NCI-H69 (cell line): ENCODE measurements at places on chromosomes 1 and 21.

DNA sequence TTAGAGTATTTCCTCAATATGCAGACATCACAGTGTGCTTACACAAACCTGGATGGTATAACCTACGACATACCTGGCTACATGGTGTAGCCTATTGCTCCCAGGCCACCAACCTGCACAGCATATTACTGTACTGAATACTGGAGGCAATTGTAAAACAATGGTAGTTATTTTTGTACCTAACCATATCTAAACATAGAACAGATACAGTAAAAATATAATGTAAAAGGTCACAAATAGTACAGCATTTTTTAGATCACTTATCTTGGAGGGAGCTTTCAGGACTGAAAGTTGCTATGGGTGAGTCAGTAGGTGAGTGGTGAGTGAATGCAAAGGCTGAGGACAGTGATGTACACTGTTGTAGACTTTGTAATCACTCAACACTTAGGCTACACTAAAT, 492.3 kb downstream of the MRPL39 start:
- no peak for DNase-seq

GRCh38 chr1:22508329-22508728, 55.0 kb upstream of the EPHA8 start:
- DNase-seq: peak; percentile 58

DNA sequence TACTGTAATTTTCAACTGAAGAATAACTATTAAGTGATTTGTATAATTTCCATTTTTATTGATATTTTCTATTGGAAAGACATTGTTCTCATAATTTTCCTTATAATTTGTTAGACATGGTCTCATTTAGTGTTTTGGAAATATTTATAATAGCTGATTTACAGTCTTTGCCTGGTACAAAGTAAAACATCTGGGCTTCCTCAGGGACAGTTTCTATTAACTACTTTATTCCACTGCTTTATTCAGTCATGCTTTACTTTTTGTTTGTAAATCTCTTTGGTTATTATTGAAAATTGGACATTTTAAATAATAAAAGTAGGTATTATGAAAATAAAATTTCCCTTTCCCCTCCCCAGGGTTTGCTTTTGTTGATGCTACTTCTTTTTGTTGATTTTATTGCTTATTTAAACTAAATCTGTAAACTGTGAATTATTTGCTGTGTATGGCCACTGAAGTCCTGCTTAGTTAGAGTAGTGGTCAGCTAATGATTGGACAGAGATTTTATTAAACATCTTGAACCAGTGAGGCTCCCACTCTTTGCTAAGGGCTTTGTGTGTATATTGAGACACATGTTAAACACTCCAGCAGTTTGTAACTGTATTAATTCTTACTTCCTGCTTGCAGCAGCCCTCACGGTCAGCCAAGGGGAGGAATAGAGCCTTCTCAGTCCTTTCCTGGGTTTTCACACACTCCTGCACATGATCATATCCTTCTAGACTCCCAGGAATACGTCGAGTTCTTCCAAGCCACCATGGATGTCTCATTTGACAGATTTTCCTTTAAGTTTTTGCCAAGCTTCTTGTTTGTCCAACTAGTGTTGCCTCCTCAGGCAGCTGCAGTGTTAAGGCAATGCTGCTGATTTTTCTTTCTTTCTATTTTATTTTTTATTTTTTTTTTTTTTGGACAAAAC, 994.6 kb upstream of the PRMT6 start:
- peak; percentile 26 for DNase-seq

DNA sequence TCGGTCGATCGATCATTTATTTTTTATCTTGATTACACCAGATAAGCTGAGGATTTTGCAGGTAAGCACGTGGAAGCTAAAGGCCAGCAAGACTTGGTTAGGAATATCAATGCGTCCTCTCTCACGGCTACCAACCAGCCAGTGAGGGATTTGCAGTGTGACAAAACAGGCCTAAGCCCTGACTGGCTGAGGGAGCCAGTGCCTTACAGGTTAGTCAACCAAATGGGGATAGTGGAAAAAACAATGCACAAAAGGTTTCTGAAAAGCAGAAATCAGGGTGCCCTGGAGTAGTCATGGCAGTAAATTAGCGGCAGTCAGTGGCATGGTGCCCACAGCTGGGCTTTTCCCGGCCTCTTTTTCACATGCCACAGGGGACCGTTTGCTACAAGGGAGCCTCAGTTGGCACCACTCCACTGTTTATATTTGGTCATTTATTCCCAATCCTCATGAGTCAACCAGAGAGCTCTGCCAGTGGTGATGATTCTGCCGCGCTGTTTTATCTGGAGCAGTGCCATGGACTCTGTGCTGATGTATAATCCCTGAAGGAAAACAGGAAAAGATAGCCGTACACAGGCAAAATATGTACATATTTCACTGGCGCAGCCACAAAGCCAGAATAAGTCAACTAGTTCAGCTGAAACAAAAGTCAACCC, 167.6 kb downstream of the RHOU start:
- DNase-seq: peak; percentile 97

- no peak for DNase-seq
These were observed 10.7 kb upstream of the SLC2A5 start for GRCh38 chr1:9079988-9080704.

GRCh38 chr21:18951271-18952038, 547.9 kb upstream of the TMPRSS15 start:
- peak; percentile 85 for DNase-seq
